ENCODE measurements at places on chromosomes 3 and 15.

GRCh38 chr3:128973988-128974564 is 19.8 kb downstream of the CFAP92 start:
- DNase-seq: no peak

DNA sequence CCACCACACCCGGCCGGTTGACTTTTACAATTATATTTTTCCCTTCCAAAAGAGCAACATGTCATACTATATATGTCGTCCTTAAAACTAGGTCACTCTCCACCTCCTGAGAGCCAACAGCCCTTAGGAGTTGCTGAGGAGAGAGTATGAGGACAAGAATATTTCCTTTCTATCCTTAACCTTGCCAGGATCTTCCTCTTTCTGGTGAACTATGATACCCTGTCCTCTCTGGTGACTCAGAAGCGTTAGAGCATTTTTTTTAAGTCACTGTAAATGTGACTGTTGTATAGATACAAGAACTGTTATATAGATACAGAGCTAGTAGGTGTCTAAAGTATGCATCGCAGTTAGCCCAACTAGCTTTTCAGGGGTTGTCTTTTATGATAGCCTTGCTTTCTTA is 33.7 kb upstream of the MTHFS start:
- DNase-seq: no peak

GRCh38 chr15:91219206-91219605 is 119.1 kb downstream of the SV2B start:
- no peak for DNase-seq

DNA sequence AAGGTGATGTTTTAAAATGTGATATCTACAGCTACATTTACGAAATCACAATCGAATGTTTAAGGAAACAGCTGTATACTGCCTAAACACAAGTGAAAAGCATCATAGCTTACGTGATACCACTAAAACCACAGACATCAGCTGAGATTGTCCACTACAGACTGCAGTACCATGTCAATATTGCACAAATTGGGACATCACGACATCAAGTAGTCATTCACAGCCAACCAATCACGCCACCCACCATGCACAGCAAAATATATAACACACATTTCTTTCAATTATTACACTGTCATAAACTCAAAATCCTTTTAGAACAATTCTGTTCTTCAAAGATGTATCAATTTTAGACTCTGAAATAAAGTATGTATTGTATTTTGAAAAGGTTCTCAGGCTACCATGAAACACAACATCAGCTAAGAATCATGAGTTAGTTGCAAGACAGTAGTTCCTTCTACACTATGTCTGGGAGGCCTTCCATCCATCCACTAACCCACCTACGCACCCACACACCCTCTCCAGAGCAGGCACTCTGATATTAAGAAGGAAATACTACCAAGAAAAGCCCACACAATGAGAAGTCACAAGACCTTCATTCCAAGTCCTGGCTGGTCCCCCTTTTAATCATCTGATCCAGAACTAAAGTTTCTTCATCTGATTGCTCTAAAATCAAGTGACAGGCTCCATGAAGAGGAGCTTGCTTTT is 3.1 kb downstream of the DMXL2 start:
- DNase-seq: no peak

GRCh38 chr3:46895204-46895660 is 17.7 kb downstream of the PTH1R start:
- DNase-seq: peak; percentile 81

DNA sequence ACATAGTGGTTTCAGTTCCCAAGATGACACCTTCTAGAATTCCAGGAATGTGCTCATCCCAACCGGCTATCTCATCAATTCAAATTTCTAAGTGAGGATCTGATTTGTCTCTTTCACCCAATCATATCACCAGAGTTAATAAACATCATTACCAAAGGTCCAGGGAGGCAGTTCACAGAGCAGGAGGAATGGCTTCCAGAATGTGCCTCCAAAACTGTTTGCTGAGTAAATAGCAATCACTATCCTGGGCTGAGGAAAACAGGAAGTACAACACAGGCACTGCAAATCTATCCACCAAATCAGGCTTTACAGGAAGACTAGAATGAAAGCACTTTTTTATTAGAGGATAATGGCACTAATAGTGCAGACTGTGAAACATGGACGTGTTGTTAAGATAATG is 61.5 kb downstream of the OSBPL10 start:
- DNase-seq: no peak

DNA sequence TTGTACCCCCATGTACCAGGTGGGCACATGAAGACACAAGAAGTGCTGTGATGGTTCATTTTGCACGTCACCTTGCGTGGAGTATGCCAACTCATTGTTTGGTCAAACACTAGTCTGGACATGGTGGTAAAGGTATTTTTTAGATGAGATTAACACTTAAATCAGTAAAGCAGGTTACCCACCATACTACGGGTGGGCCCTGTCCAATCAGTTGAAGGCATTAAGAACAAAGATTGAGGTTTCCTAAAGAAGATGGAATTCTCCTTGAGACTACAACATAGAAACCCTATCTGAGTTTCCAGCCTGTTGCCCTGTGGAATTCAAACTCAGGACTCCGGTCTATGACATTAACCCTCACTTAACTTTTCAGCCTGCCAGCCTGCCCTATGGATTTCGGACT is 118.4 kb downstream of the RPLP1 start:
- DNase-seq: no peak

DNA sequence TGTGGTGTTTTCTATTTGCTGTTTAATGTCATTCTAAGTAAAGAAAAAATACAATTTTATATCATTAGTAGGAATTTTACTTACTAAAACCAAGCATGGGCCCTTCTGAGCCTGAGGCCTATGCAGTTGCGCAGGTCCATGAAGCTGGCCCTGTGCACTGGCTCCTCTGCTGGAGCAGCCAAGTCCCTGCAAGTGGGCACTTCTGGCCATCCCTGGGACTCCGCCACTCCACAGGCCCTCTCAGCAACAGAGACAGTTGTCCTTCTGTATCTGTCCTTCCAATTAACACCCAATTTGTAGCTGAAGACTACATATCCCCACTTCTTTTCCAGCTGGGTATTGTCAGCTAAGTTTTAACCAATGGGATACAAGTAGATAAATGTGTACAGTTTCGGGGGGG is 49.9 kb upstream of the RYK start:
- DNase-seq: no peak

DNA sequence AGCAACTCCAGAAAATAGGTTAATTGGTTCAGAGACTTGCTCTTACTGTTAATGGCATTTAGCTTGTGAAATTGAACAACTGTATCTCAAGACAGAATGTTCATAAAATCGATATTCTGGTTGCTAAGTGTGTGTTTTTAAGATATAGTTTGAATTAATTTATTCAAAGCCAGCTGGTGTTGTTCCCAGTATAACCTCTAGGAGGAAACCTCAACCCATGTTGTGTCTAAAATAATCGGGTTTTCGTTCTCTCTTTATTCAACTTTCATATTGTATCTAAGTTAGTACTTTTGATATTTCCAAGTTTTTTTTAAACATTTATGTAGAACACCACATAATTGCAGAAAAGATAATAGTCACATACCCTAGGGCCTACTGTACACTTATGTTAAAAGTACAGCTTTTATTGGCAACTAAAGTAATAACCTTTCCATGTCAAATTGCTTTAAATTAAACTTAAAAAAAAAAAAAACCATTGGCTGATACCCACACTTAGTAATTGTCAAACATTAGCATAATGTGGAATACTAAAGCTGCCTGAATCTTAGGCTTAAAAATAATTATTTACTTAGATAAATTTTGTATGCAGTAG is 90.9 kb downstream of the SAMMSON start:
- DNase-seq: no peak

DNA sequence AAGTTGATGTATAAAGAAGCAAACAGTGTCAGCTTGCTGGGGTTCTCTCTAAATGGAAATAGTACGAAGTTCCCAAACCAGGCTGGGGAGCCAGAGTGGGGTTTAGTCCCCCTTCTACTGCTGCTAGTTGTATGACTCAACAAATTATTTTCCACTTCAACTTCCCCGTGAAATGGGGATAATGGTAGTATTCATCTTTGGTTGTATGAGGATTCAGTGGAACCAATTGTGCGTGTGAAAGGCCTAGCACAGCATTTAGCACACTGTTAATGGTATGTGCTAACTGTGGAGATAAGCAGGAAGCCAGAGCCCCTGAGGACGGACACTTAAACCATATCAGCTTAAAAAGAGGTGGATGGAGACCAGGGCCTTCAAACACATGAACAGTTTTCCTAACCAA is 4.2 kb downstream of the SORD start:
- no peak for DNase-seq

GRCh38 chr15:36925653-36926426 is 174.5 kb downstream of the MEIS2 start:
- no peak for DNase-seq
